SJCRH30 (cell line): ENCODE measurements at places on chromosomes 4 and X. TPM values are rescaled to one million over a fixed set of nuclear protein-coding genes. Genes with fewer than 3 reads are reported as not detected.

Gene OPRPN
- total RNA-seq, result not detected in 2 replicates

DNA sequence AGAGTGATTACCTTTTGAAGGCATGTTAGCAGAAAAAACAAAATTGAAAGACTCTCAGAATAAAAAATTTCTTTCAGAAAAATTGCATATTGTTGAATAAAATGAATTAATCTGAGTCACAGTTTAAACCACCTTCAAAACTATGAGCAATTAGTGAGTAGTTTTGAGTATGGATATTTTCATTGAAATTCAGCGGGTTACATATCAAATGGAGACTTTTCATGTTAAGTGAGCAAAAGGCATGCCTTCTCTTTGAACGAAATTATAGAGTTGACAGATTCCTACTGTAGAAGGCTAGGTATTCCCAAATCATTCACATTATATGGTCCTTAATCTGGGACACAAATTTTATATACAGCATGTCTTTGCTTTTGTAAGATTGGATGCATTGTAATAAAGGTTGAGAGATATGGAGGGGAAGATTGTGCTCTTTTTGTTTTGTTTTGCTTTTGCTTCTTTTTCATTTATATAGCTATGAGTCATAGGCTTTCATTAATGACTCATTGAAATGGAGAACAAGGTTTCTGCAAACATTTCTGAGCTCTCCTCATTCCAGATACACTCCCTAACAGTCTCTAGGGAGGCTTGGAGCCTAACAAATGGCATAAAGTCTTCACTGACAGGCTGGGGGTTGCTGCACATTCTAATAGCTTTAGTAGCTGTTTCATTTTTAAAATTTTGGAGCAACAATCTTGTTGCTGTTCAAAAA is 21.6 kb downstream of the PCDH18 start:
- H3K4me3 ChIP-seq, result no peak overlapping the region
- no peaks in the 10 kb centered on the region for H3K36me3 ChIP-seq
- peak overlapping the region; percentile 17; the same call in 1 of the 2 replicates for H3K27ac ChIP-seq
- peak; percentile 67 for DNase-seq

DNA sequence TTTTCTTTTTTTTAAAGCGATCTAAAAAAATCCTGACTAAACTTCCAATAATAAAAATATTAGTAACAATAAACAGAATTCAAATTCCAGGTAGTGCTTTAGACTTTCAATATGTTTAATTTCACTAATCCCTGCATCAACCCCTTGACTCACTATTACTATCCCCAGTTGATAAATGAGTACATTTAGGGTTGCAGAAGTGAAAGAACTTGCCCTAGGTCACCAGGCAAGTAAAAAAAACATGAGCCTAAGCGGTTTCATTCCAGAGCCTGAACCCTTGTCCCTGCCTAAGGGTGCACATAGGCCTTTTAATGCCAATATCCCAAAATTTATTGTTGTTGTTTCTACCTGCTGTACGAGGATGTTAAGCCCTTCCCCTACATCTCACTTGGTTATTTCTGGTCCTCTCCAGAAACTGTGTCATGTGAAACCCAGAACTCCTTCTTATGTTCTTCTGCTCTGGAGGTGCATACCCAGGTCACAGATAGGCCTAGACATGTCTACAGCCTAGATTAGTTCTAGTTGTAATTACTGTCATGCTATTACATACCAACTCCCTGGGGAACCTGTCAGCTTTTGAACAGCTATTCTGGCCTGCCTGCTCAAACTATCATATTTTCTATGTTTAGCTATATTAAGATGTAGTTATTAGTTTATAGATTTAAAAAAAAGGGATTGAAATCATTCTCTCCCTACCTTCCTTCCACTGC is 244.5 kb upstream of the PITX2 start:
- H3K27me3 ChIP-seq, result no peaks in the 10 kb centered on the region
- DNase-seq, result peak; percentile 47
- H3K36me3 ChIP-seq, result no peaks in the 10 kb centered on the region
- H3K4me3 ChIP-seq, result no peak overlapping the region
- H3K27ac ChIP-seq, result peak overlapping the region; percentile 17; the same call in 1 of the 2 replicates

- H3K4me1 ChIP-seq, result peaks cover 14% of the 10 kb centered on the region
- no peak overlapping the region for H3K4me3 ChIP-seq
- H3K36me3 ChIP-seq, result no peaks in the 10 kb centered on the region
- no peak for DNase-seq
- no peak overlapping the region for H3K27ac ChIP-seq
Observed at GRCh38 chr4:94408549-94409374, 43.0 kb upstream of the PDLIM5 start.

DNA sequence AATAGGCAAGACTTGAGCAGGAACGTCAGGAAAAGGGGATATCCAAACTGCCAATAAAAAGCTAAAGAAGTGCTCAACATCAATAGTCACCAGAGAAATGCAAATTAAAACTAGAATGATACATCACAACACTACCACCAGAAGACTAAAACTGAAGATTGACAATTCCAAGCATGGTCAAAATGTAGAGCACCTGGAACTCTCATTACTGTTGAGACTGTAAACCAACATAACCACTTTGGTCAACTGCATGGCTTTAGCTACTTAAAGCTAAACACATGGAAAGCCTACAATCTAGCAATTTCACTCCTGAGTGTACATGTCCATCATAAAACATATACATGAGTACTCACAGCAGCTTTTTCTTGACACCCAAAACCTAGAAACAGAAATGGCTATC is 107.4 kb downstream of the ADGRA3 start:
- no peaks in the 10 kb centered on the region for H3K27me3 ChIP-seq
- no peak for DNase-seq
- no peaks in the 10 kb centered on the region for H3K4me1 ChIP-seq
